Nephron progenitor cell (in vitro differentiated cells): ENCODE measurements at places on chromosomes 1 and 21.

DNA sequence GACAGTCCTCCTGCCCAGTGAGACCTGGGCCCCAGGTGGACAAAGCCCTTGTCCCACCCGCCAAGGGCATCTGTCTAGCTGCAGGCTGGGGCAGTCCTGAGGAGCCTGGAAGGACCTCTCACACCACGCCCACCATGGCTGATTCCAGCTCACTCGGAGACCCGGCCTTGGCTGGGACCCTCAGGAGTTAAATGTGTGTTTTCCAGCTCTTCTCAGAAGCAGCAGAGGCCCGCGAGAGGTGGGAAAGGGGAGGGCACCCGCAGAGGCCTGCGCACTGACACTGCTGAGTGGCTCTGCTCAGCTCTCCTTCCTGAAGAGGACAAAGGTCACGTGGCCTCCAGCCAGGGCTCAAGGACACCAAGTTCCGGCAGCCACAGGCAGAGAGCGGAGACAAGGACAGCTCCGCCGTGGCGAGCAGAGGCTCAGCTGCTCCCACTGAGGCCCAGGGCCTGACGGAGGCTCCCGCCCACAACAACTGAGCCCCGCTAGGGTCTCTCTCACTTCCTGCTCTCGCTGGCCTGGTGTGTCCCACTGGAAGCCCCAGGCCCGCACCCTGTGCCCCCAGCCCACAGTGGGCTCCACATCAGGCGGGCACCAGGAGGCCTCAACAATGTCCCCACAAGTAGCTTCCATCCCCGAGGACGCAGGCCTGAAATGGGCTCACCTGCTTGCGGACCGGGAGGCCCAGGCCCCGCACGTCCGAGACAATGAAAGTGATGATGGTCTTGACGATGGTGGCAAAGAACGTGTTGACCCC is 16.9 kb downstream of the SLC19A1 start:
- DNase-seq = peak; percentile 12

- DNase-seq = no peak
Observed at GRCh38 chr1:92447033-92447681, 39.6 kb downstream of the GFI1 start.

DNA sequence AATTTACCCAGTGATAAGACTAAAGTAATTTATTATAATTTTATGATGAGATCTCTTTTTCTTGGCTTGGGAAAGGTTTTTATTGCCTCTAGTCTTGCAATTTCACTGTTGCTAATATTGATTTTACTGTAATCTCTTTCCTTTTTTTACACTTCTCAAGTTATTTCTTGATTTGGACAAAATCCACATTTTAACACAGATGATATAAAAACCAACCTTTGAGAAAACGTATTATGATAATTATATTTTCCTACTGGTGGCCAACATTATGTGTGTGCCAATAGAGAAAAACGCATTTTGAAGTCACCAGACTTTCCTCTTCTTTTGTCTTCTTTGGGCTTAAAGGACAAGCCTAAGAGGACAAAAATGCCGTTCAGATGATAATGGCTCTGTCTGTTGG is 314.9 kb downstream of the PRDM2 start:
- DNase-seq = no peak

- DNase-seq = no peak
Observed at GRCh38 chr1:234216116-234216703, 157.0 kb upstream of the COA6 start.

DNA sequence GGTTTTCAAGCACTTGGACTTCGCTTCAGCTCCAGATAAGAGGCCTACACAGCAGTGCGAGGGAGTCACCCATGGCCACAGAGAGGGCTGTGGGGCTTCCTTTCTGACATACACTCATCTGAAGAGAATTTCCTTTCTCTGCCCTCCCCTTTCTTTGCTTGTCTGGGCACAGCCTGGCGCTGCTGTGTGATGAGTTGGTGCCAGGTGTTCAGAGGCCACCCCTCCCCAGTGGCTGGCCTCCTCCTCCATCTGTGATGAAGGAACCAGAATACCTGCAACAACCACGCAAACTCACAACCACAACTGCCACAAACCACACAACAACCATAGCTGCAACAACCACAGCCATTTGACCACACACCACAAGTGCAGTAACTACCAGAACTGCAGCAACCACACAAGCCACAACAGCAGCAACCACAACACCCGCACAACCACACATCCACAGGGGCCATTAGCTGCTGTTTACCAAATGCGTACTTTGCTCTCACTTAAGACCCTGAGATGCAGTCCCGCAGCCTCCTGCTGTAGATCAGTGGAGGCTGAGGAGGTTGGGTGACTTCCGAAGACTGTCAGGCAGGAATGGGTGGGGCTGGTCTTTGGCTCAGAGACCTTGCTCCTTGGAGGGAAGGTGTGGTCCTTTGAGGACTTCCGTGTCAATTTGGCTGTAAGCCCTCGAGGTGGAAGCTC is 71.1 kb downstream of the IER5 start:
- DNase-seq = no peak

GRCh38 chr1:4778056-4778455 is 123.6 kb downstream of the AJAP1 start:
- peak; percentile 21 for DNase-seq

DNA sequence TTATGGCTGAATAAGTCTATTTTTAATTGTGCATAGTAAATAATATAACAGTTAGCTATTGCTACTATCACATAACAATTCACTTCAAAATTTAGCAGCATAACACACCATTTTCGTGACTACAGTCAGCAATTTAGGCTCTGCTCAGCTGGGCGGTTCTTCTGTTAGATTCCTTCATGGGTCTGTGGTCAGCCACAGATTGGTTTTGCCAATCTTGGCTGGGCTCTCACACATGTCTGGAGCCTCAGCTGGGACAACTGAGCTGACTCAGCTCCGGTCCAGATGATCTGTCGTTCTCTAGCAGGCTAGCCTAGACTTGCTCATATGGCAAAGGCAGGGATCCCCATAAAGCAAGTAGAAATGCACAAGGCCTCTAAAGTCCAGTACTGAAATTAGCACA is 15.1 kb upstream of the CDC42BPA start:
- DNase-seq = no peak

GRCh38 chr1:212606395-212607205 is 2.0 kb upstream of the ATF3 start:
- peak; percentile 32 for DNase-seq

GRCh38 chr1:240413732-240414131 is 198.2 kb downstream of the GREM2 start:
- no peak for DNase-seq
